Stomach (tissue), 19 donors: ENCODE measurements at places on chromosomes 1 and 21. TPM values are rescaled to one million over a fixed set of nuclear protein-coding genes. Genes with fewer than 3 reads are reported as not detected.

GRCh38 chr1:22778862-22779520 lies 68.4 kb downstream of the EPHB2 start:
- no peaks in the 10 kb centered on the region for H3K36me3 ChIP-seq
- H3K4me3 ChIP-seq = no peak overlapping the region
- peak overlapping the region; percentile 2 for H3K27ac ChIP-seq
- H3K27me3 ChIP-seq = peaks cover 46% of the 10 kb centered on the region
- H3K4me1 ChIP-seq = no peaks in the 10 kb centered on the region
- DNase-seq = peak; percentile 80

FAM177B gene
- 4.1 TPM for total RNA-seq

GRCh38 chr1:205430696-205431305 lies 8.9 kb upstream of the LEMD1 start:
- H3K36me3 ChIP-seq = no peaks in the 10 kb centered on the region
- H3K4me1 ChIP-seq = peaks cover 8% of the 10 kb centered on the region
- H3K27me3 ChIP-seq = no peaks in the 10 kb centered on the region
- peak overlapping the region; percentile 49 for H3K4me3 ChIP-seq
- peak; percentile 71 for DNase-seq

MARK1 gene
- total RNA-seq = not detected

GRCh38 chr1:33231166-33231565 lies 25.1 kb upstream of the ZNF362 start:
- H3K36me3 ChIP-seq = no peaks in the 10 kb centered on the region
- H3K27ac ChIP-seq = no peak overlapping the region
- no peaks in the 10 kb centered on the region for H3K27me3 ChIP-seq
- no peak for DNase-seq

- no peak overlapping the region for H3K4me3 ChIP-seq
- peaks cover 85% of the 10 kb centered on the region for H3K4me1 ChIP-seq
Measured at GRCh38 chr1:21926065-21926464, 11.0 kb downstream of the HSPG2 start.

- H3K36me3 ChIP-seq = peaks cover 76% of the 10 kb centered on the region
- no peak for DNase-seq
- H3K27me3 ChIP-seq = no peaks in the 10 kb centered on the region
- H3K27ac ChIP-seq = peak overlapping the region; percentile 95
- H3K4me1 ChIP-seq = peaks cover 47% of the 10 kb centered on the region
- no peak overlapping the region for H3K4me3 ChIP-seq
Measured at GRCh38 chr1:173864179-173864867, 3.5 kb downstream of the GAS5 start.

DNA sequence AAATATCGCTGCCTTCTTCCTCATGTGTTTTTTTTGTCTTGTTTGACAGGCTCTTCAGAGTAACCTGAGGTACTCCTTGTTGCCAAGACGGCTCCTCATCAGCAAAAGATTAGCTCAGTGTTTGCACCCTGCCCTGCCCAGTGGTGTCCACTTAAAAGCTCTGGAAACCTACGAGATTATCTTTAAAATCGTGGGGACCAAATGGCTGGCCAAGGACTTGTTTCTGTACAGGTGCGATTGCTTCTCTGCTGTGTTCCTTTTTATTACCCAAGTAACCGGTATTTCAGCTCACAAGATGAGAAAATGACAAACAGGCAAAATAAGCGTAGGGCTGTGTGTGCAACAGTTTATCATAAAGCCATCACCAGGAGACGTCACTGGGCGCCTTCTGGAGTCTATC lies 42.4 kb downstream of the DOP1B start:
- H3K27ac ChIP-seq = no peak overlapping the region
- DNase-seq = no peak
- H3K27me3 ChIP-seq = no peaks in the 10 kb centered on the region
- H3K36me3 ChIP-seq = peaks cover 25% of the 10 kb centered on the region

DNA sequence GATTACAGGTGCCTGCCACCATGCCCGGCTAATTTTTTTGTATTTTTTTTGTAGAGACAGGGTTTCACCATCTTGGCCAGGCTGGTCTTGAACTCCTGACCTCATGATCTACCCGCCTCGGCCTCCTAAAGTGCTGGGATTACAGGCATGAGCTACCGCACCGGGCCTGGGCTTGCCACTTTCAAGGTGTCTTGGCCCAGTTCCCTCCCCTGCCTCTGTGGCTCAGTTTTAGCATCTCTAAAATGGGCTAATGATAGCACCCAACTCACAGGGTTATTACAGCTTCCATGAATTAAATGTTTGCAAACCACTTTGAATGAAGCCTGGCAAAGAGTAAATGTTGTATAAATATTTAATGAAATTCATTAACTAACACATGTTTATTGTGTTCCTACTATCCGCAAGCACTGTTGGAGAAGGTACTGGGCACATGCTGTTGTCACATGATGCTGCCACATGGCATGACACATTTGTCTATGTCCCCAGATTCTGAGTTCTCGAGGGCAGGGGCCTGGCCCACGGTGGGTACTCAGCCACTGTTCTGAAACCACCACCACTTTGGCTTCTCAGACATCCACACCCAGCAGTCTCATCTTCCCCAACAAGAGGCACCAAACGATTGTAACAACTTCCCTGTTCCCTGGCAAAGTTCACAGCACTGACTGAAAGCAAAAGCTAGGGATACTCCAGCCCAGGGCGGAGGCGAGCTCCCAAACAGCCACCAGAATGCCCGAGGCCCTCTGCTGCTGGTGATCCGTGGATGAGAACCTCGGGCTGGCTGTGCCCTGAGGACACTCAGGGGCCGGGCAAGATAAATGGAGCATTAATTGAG lies 9.7 kb downstream of the IFFO2 start:
- H3K4me1 ChIP-seq = peaks cover 77% of the 10 kb centered on the region
- H3K27ac ChIP-seq = no peak overlapping the region
- H3K36me3 ChIP-seq = no peaks in the 10 kb centered on the region
- peak; percentile 19 for DNase-seq
- H3K4me3 ChIP-seq = no peak overlapping the region
- H3K27me3 ChIP-seq = no peaks in the 10 kb centered on the region
